ENCODE measurements at places on chromosomes 11 and 22.

GRCh38 chr11:107196732-107197131 lies 178.5 kb upstream of the GUCY1A2 start:
- no peak for DNase-seq

DNA sequence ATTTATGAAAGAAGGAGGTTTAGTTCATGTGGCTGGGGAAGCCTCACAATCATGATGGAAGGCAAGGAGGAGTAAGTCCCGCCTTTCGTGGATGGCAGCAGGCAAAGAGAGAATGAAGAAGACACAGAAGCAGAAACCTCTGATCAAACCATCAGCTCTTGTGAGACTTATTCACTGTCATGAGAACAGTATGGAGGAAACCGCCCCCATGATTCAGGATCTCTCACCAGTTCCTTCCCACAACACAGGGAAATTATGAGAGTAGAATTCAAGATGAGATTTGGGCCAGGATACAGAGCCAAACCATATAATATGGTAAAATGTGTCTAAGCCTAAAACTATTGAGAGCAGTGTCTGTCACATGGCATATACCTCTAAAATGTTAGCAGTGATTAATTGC lies 503.8 kb upstream of the CCDC179 start:
- DNase-seq, result no peak

GRCh38 chr11:2305788-2306451 lies 4.1 kb downstream of the TSPAN32 start:
- no peak for DNase-seq

- no peak for DNase-seq
Measured at GRCh38 chr11:62054484-62055121, 69.2 kb upstream of the INCENP start.

DNA sequence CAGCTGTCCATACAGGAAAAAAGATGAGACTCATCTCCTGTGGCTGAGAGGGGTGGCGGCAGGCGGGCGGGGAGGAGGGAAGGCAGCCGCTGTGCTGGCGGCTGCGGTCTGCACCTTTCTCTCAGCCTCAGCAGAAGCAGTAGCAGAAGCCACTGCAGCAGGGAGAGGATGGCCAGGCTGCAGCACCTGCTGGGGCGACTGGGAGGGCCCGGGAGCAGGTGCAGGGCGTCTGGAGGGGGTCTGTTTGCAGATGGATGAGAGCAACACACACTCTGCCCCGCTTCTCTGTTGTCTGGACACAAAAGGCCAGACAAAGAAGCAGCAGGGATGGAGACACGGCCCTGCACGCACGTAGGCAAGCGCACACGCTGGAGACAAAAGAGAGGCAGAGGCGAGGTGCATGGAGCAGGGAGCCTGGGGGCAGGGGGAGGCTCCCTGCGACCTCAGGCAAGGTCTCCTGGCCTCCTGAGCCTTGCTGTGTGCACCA lies 9.3 kb upstream of the MIAT start:
- DNase-seq, result peak; percentile 17

- DNase-seq, result no peak
Measured at GRCh38 chr11:66716996-66717395, 12.0 kb downstream of the SPTBN2 start.

DNA sequence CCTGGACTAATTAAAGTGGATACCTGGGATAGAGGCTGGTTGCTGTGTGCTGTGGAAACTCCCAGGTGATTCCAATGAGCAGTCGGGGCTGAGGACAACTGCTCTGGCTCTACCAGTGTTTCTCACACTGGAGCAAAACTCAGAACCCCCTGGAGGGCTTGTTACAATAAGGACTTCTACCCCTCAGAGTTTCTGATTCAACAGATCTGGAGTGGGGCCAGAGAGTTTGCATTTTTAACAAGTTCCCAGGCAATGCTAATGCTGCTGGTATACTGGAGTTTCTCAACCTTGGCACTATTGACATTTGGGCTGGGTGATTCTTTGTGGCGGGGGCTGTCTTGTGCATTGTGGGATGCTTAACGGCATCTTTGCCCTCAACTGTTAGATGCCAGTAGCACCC lies 353.7 kb downstream of the MIAT start:
- DNase-seq, result no peak

GRCh38 chr22:35301372-35301874 lies 1.7 kb downstream of the TOM1 start:
- peak; percentile 18 for DNase-seq

- DNase-seq, result no peak
Measured at GRCh38 chr11:65448074-65448417, 25.4 kb downstream of the NEAT1 start.

DNA sequence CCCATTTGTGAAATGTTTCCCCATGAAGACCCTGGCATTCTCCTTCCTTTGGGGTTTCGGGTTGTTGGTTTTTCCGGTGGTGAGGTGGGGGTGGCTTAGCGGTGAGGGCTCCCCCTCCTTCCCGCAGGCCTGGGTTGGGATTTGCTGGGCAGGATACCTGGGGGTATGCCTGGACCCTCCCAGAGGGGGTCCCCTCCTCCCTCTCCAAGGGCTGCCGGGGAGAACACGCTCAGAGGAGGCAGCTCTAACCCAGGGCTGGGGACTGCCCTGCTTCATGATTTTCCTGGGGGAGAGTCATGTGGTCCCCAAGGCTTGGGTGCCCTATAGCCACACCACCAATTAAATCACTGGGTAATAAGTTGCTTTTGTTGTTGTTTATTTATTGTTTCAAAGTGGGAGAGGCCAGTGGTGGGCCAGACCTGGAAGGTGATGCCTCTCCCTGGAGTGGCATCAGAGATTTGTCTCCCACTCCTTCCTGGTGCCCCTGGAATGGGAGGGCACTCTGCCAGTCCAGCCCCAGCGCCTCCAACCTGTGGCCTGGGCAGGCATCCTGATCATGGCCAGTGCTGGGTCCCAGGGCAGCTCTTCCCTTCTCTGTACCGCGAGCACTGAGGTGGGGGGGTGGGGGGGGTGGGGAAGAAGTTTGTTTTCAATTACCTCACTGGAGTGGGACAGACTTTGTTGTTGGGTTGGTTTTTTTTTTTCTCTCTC lies 1.3 kb upstream of the CLCF1 start:
- no peak for DNase-seq

GRCh38 chr11:92308366-92308765 lies 83.7 kb downstream of the FAT3 start:
- DNase-seq, result no peak

DNA sequence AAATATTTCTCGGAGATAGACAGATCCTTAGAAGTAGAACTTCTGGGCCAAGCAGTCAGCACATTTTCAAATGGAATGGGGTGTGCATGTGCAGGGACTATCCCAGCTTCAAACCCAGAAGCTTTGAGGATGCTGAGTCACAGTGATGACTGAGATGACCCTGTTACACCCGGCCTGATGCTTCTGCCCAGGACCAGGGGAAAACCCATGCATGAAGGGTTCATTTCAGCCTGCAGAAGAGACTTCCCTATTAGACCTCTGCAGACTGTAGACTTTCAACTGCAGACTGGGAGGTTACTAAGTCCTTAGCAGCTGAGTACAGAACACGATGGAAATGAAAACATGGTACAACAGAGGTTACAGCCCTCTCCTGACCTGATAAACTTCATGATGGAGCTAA lies 3.6 kb upstream of the OR2AT4 start:
- no peak for DNase-seq

GRCh38 chr11:17979770-17980371 lies 33.0 kb downstream of the SERGEF start:
- DNase-seq, result no peak

- no peak for DNase-seq
Measured at GRCh38 chr11:83285151-83285770, 906 bp downstream of the CCDC90B start.

GRCh38 chr11:64204464-64204989 lies 2.0 kb upstream of the FERMT3 start:
- peak; percentile 79 for DNase-seq

DNA sequence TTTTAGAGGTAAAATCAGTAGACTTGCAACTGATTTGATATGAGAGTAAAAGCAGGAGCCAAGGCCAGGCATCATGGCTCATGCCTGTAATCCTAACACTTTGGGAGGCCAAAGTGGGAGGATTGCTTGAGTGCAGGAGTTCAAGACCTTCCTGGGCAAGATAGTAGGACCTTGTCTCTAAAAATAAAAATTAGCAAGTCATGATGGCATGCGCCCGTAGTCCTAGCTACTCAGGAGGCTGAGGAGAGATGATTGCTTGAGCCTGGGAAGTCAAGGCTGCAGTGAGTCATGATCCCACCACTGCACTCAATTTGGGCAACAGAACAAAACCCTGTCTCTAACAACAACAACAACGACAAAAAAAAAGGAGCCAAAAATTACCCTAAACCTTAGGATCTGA lies 13.5 kb downstream of the SGSM3 start:
- DNase-seq, result no peak
